Stimulated activated CD4-positive, alpha-beta T cell treated with anti-CD3 and anti-CD28 coated beads, Interleukin-12 subunit alpha, Interleukin-12 subunit beta, amount 100 ng/mL, for 24 hours (primary cell): ENCODE measurements at places on chromosomes 3 and 15.

- DNase-seq, result peak; percentile 3
Observed at GRCh38 chr3:42159706-42160472, 68.7 kb downstream of the TRAK1 start.

DNA sequence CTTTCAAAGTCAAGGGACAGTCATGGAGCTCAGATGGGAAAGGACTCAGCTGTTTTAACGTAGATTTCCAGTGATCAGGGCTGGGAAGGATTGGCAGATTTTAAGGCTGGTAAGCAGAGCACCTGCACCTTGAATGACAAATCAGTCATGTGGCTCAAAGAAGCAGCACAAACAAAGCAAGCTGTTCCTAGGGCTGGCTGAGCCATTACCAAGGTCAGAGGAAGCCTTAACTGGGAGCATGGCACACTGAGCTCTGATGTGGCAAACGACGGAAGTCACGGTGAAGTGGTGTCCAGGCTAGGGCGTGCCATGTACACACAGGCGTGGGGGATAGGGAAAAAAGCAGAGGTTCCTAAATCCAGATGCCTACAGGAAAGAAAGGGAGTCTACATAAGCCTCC, 84.6 kb upstream of the PFN2 start:
- no peak for DNase-seq

DNA sequence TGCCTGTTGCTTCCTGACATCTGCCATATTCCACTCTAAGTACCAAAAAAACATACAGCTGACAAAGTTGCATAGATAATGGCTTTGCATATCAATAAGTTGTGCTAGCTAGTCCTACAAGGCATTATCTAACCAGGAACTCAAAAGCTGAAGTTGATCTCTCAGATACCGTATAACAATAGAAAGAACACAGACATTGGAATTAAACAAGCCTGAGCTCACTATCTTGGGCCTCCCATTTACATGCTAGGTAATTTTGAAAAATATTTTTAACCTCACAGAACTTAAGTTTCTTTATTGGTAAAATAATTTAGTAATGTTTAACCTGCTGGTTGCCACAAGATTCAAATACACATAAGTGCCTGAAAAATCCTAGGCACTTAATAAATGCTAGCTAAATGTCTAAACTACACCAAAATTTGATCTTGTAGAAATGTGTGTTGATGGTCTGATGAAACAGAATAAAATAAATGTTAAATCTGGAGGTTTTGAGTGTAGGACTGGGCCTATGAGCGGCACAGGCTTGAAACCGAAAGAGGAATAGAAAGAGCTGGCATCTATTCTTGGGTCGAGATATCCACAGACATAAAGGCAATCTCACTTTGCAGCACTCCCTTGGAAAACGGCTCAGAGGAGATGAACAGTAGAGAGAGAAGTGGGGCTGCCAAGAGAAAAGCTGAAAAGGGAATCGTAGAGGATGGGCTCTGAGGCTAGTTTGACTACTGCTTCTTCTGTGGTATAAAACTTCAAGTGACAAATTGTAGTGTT, 29.9 kb upstream of the TTC14 start:
- DNase-seq, result no peak

GRCh38 chr3:57078344-57078634, 17.8 kb downstream of the SPATA12 start:
- no peak for DNase-seq

DNA sequence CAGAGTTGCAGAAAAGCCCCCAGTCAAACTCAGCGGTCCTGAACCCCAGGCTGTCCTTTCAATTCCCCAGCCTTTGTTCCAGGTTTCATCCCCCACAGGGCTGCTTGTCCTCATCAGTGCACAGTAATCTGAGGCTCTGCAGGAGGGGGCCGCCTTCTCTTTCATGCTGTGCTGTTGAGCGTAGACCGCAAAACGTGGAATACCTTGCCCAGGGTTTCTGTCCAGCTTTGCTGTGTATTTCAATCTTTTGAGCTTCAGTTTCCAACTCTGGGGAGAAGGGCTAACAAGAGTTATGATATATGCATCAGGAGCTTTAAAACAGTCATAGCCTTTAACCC, 64.8 kb downstream of the FAM43A start:
- no peak for DNase-seq

DNA sequence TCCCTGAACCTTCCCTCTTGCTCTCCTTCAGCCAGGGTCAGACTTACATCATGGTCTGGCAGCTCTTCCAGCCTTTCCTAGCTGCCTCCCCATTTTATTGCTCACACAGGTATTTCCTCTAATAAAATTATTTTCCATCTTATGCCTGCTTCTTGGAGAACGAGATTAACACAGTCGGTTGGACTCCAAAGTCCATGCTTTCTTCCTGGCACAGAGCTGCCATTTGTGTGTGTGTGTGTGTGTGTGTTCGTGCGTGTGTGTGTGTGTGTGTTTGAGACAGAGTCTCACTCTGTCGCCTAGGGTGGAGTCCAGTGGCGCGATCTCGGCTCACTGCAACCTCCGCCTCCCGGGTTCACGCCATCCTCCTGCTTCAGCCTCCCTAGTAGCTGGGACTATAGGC, 15.5 kb downstream of the FSD2 start:
- DNase-seq, result no peak

DNA sequence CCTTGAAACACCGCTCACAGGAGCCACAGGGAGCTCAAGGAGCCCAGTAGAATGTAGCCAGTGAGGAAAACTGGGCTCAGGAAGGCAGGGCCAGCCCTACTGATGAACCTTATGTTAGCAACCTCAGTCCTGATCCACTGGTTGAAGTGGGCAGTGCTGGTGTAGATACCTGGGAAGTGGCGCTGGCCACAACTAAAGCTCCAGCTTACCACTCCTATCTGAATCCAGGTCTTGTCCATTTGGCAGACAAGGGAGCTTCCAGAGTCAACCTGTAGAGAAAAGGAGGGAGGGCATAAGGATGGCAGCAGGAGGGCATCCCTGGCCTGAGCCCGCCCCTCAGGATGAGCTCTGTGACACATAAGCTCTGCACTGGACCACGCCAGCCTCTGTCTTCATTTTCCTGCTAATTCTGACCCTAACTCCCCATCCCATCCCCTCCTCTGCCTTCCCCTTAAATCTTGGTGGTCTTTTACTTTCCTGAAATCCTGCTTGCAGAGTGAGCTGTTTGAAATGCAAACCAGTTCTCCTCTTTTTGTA, 2.1 kb upstream of the PRSS50 start:
- no peak for DNase-seq

DNA sequence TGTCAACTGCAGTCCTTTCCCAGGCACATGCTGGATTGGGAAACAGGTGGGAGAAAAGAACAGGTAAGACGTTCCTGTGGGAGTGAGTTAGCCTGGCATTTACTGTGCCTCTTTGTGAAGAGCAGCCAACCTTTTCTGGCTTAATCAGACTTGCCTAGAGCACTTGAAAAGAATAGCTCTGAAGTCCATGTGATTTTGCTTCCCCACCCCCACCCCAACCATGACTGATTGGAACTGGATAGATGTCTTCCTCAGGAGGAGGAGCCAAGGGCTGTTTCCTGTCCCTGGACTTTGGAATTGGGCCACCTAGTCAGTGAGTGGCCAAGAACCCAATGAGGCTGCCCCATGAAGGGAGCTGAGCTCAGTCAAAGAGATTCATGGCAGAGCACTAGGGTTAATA, 4.7 kb upstream of the TMEM41A start:
- no peak for DNase-seq

DNA sequence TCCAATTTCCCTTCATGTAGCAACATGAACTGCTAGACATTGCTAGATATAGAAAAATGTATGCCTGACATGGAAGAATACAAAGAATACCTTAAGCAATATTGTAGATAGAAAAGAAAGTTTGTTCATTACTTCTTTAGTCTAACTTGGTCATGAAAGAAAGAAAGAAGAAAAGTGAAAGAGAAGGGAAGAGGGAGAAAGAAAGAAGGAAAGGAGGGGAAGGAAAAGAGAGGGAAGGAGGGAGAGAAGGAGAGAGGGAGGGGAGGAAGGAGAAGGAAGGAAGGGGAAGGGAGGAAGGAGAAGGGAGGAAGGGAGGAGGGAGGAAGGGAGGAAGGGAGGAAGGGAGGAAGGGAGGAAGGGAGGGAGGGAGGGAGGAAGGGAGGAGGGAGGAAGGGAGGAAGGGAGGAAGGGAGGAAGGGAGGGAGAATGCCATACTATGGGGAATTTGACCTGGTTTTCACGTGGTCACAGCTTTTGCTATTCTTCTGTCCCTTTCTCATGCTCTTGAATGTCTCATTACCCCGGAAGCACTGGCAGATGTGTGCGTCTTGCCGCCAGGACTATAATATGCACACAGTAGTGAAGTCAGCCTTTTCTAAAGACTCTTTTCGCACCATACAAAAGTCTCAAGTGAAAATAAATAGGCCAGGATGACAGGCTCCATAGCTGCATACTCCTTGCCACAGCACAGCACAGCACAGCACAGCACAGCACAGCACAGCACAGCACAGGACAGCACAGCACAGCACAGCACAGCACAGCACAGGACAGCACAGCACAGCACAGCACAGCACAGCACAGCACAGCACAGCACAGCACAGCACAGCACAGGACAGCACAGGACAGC, 78.2 kb downstream of the CHAC1 start:
- DNase-seq, result no peak

DNA sequence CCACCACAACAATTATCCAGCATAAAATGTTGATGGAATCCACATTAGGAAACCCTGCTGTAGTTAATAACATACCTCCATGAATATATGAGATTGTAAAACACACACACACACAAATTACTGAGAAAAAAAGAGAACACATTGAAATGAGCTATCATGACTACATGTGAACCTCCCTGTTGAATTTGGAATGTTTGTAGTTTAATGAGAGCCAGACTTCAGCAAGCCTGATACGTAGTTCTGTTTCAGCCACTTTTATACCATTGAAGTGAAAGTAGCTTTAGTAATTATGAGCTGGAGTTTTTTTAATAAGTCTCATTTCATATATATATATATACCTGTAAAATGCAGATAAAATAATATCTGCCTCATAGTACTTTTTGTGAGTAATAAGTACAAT, 1146.4 kb downstream of the NAALADL2 start:
- DNase-seq, result no peak

DNA sequence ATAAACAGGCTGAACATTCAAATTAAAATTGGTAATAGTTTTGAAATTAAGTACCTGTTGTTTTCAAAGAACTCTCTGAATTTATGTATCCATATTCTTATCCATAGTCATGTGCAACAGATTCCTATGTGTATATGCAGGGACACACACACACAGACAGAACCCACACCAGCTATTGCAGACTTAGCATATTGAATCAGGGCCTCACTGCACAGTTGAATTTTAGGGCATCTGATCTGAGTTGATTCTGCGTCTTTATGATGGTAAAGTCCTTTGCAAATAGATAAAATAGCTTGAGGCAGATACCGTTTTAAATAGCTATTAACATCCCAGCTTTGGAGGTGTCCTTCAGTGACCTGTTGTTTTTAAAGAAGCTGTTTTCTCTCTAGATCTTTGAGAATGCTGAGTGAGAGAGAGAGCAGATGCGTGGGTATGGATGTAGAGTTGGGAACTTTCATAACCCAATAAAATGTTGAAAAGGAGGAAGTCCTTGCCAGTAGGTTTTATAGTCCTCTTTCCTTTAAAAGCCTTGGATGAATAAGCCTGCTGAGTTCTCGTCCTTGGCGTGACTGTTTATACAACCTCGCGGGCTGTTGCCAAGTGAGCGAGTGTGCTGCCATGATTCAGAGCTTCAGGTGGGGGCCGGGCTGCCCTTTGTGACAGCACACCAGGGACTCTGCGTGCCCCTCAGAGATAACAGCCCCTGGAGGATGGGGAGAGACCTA, 18.3 kb downstream of the MYZAP start:
- no peak for DNase-seq
